ENCODE measurements at places on chromosomes 16 and 17.

DNA sequence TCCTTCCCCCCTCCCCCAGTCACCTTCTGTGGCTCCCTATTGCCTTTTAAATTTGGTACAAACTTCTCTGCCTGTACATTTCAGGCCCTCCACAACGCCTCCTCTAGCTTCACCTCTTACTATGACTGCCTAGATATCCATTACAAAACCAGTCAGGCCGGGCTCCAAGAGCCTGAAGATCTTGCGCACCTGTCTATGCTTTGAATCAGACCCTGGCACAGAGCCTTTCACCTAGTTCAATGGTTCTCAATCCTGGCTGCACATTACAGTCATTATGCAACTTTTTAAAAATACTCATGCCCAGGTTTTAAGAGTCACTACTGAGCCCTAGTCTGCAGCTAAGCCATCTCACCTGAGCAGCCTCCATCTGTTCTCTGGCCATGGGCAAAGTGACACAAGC, 1.6 kb upstream of the GAS7 start:
- H3K4me1 ChIP-seq: no peaks in the 10 kb centered on the region
- no peaks in the 10 kb centered on the region for H3K27me3 ChIP-seq
- no peak overlapping the region for H3K4me3 ChIP-seq
- no peak for DNase-seq

DNA sequence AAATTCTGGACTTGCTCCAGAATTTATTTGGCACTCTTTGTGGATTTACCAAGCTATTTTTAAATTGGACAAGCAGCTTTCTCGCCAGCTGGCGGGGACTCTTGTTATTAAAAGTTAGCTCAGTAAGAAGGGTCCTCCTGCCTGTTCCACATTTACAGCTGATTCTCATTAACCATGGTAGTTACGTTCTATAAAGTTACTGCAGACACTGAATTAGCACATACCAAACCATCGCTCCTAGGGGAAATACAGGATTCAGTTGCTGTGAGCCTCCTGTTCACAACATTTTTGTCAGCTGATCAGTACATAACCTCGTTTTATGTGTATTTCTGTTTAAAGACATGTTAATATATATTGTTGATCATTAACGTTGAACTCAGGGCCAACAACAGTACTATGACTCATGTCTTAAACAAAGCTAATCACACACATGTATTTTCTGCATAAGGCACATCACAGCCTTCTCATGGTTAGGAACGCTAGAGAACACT, 4.2 kb downstream of the LDAF1 start:
- H3K4me3 ChIP-seq: no peak overlapping the region
- H3K4me1 ChIP-seq: peaks cover 55% of the 10 kb centered on the region
- no peaks in the 10 kb centered on the region for H3K27me3 ChIP-seq
- H3K36me3 ChIP-seq: peaks cover 32% of the 10 kb centered on the region
- no peak for DNase-seq

GRCh38 chr16:11474617-11475291, 112.0 kb downstream of the LITAF start:
- DNase-seq: no peak
- H3K4me3 ChIP-seq: no peak overlapping the region
- H3K36me3 ChIP-seq: no peaks in the 10 kb centered on the region
- no peaks in the 10 kb centered on the region for H3K27me3 ChIP-seq

- H3K4me3 ChIP-seq: no peak overlapping the region
- H3K27ac ChIP-seq: no peak overlapping the region
- peaks cover 51% of the 10 kb centered on the region for H3K4me1 ChIP-seq
Observed at GRCh38 chr17:75348386-75349012, 57.0 kb downstream of the GRB2 start.

DNA sequence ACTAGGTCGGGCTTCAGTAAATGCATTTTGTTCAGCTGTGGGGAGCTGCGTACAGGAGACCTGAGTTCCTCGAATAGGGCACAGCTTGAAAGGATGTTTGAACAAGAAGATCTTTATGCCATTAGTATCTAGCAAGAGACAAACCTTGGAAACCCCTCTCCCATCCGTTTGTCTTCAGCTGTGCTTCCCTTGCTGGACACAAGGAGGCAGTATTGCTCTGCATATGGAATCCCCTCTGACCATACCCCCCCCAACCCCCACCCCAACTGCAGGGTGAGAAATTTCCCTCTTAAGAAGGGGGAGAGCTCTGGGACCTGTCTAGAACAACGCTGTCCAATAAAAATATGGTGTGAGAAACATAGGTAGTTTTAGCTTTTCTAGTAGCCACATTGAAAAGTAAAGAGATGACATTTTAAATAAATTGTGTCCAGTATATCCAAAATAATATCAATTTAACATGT, 1.6 kb downstream of the MRM1 start:
- H3K27me3 ChIP-seq: no peaks in the 10 kb centered on the region
- no peaks in the 10 kb centered on the region for H3K36me3 ChIP-seq
- peak overlapping the region; percentile 60 for H3K4me3 ChIP-seq
- no peaks in the 10 kb centered on the region for H3K4me1 ChIP-seq

GRCh38 chr17:55168958-55169687, 95.6 kb upstream of the HLF start:
- H3K27me3 ChIP-seq: no peaks in the 10 kb centered on the region
- DNase-seq: no peak
- H3K27ac ChIP-seq: no peak overlapping the region

DNA sequence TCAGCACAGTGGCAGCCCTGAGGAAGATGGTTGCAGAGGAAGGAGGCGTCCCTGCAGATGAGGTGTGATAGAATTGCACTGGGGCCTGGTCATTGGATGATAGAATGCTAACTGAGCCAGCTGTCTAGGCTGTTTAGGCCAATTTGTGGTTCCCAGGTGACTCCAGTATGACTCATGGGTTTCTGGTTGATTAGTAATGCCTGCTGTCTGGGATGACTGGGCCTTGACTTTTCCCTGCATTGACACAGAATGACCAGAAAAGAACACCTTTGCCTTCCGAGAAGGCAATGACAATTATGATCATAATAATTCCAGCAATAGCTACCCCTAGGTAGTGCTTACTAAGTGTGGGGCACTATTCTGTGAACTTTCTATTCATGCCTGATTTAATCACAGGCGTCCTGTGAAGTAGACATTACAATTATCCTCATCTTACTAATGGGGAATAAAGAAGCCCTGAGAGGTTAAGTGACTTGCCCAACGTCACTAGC, 31.5 kb downstream of the USP43 start:
- H3K27me3 ChIP-seq: no peaks in the 10 kb centered on the region
- no peaks in the 10 kb centered on the region for H3K4me1 ChIP-seq
- no peaks in the 10 kb centered on the region for H3K36me3 ChIP-seq
- DNase-seq: no peak

- H3K4me1 ChIP-seq: no peaks in the 10 kb centered on the region
- DNase-seq: no peak
- no peaks in the 10 kb centered on the region for H3K27me3 ChIP-seq
- H3K36me3 ChIP-seq: no peaks in the 10 kb centered on the region
Observed at GRCh38 chr16:76946879-76947278, 244.1 kb upstream of the MON1B start.

- no peak overlapping the region for H3K27ac ChIP-seq
- no peak for DNase-seq
- H3K4me3 ChIP-seq: no peak overlapping the region
Observed at GRCh38 chr16:54482892-54483574, 196.4 kb upstream of the IRX3 start.

- H3K27ac ChIP-seq: no peak overlapping the region
- no peaks in the 10 kb centered on the region for H3K4me1 ChIP-seq
- H3K4me3 ChIP-seq: no peak overlapping the region
Observed at GRCh38 chr17:3794557-3795389, 6.2 kb downstream of the ITGAE start.

DNA sequence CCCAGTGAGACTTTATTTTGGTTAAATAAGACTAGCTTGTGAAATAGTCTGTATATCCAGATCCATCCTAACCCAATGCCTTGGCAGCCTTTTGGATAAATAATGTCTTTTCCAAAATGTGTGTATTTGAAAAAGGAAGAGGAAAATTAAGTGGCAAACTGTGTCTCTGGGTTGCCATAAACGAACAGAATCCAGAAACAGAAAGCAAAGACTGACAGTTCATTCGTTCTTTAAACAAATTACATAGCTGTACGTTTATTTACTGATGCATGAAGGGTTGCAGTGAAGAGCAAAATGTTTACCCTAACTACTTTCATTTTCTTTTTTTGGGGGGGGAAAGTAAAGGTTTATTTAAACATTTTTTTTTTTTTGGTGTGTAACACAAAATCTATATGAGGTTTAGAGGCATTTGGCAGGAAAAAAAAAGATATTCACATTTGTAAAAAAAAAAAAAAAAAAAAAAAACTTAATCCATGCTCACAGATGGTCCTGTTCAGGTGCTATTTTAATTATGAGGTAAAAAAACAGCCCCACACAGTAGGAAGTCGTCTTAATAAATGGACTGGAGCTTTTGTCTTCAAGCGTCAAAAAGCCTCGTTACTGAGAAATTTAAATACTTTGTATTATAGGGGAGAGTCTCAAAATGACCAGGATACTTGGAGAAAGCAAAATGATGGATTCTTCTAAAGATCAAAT, 245.9 kb downstream of the FTO start:
- no peak for DNase-seq
- no peaks in the 10 kb centered on the region for H3K36me3 ChIP-seq
- H3K27me3 ChIP-seq: no peaks in the 10 kb centered on the region
- no peak overlapping the region for H3K27ac ChIP-seq

DNA sequence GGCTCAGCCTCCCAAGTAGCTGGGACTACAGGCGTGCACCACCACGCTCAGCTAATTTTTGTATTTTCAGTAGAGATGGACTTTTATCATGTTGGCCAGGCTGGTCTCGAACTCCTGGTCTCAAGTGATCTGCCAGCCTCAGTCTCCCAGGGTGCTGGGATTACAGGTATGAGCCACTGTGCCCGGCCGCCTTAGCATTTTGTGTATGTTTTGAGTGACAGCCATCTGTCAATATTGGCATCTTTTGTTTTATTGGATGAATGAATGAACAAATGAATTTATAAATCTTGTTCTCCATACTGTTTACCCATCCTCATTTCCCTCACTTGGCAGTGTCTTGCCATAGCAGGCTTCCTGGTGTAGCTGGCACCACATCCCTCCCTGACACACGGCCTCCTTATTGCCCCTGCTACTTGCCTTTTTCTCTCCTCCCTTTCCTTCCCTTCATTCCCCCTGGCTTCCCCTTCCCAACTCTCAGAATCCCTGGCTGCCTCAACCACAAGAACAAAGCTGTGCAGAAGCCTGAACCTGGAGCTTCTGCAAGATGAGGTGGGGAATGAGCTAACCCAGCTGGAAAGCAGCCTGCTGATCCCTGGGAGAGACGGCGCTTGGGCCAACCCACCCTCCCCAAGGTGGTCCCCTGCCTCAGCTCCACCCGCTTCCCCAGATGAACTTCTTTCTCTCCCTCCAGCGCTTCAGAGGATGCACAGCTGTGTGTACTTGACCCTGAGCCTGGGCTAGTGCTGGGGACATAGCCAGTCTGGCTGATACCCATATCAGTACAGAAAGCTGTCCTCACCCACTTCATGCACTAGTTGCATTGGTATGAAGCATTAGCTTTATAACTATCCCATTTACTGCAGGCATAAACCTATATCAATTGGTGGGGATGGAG, 34.3 kb downstream of the WNT9B start:
- H3K4me1 ChIP-seq: no peaks in the 10 kb centered on the region
- no peak for DNase-seq
- H3K27me3 ChIP-seq: no peaks in the 10 kb centered on the region
- no peak overlapping the region for H3K4me3 ChIP-seq

DNA sequence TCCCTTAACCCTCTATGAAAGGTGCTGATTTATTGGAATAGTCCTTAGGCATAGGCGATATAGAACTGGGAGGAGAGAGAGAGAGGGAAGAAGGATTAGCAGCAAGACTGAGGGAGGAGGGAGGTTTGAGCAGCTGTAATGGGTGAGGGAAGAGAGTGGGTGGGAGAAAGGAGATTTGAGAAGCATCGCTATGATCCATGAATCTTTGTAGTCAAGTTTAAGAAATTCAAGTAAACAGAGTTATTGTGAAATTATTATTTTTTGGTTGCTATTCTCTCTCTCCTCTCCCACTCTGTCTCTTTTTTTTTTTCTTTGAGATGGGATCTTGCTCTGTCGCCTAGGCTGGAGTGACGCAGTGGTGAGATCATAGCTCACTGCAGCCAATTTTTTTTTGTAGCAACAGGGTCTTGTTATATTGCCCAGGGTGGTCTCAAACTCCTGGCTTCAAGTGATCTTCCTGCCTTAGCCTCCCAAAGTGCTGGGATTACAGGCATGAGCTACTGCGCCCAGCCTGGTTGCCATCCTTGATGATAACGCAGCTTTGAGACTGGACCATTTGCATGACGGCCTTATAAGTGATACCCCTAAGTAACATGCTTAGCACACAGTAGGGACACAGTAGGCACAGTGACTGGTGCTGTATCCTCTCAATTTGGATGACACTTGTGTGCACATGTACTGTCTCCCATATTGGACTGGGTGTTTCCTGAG, 21.0 kb upstream of the TNS4 start:
- H3K4me1 ChIP-seq: no peaks in the 10 kb centered on the region
- H3K27me3 ChIP-seq: no peaks in the 10 kb centered on the region
- peak overlapping the region; percentile 23 for H3K27ac ChIP-seq

GRCh38 chr17:41256291-41256685, 1.1 kb downstream of the KRTAP9-9 start:
- DNase-seq: no peak
- H3K36me3 ChIP-seq: no peaks in the 10 kb centered on the region
- H3K27ac ChIP-seq: no peak overlapping the region
- no peaks in the 10 kb centered on the region for H3K27me3 ChIP-seq

- H3K27ac ChIP-seq: no peak overlapping the region
- no peaks in the 10 kb centered on the region for H3K36me3 ChIP-seq
- no peaks in the 10 kb centered on the region for H3K4me1 ChIP-seq
- no peak overlapping the region for H3K4me3 ChIP-seq
- H3K27me3 ChIP-seq: no peaks in the 10 kb centered on the region
Observed at GRCh38 chr17:68861602-68862001, 93.6 kb downstream of the ABCA8 start.

DNA sequence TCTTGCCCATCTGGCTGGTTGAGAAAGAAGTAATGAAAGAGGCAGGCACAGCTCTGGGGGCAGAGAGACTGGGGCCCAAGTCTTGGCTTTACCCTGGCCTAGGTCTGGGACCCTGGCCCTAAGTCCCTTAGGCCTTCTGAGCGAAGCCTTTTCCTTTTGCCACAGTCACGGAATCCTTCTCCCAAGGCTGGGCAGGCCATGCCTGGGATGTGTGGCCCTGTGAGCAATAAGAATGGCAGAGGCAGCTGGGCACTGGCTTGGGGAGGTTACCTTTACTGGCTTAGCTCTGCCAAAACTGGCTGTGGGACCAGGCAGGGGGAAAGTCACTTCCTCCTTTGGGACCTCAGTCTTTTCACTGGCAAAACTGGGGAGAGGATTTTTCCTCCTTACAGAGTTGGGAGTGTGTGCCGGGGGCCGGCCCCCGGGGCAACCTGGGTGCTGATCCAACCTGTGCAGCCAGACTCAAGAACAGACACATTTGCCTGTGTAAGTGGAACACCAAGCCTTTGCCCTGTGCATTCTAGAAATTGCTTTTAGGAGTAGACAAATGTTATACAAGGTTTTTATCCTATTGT, 12.9 kb downstream of the FOXF1 start:
- no peaks in the 10 kb centered on the region for H3K4me1 ChIP-seq
- peaks cover 11% of the 10 kb centered on the region for H3K27me3 ChIP-seq
- H3K4me3 ChIP-seq: no peak overlapping the region

All from right atrium auricular region (tissue), 2 donors.